ENCODE measurements at places on chromosomes 6 and 20.

- no peak for DNase-seq
Observed at GRCh38 chr6:108673153-108673552, 112.4 kb downstream of the FOXO3 start.

- DNase-seq: no peak
Observed at GRCh38 chr6:105019285-105019684, 62.4 kb downstream of the LIN28B start.

DNA sequence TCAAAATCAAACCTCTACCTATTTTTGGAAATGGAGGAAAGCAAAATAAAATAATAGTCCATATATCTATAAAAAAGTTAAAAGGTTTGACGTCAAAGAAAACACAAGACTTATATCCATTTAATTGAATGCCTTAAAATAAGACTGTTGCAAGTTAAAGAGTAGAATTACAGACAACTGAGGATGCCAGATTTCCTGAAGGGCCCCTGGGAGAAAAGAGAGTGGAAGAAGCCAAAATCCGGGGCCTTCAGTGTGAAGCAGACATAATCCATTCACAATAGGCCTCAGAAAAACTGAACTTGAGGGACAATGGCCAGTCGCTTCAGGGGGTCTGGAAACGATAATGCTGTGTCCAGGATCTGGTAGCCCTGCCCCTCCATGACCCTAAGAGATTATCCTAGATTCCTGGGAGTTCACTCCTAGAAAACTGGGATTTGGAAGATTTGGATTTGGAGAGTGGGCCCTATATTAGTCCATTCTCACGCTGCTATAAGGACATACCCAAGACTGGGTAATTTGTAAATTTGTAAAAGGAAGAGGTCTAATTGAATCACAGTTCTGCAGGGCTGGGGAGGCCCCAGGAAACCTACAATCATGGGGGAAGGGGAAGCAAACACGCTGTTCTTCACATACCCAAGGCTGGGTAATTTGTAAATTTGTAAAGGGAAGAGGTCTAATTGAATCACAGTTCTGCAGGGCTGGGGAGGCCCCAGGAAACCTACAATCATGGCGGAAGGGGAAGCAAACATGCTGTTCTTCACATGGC lies 94.0 kb upstream of the SLC2A12 start:
- DNase-seq: no peak

GRCh38 chr6:155085582-155086257 lies 90.6 kb downstream of the TIAM2 start:
- no peak for DNase-seq

DNA sequence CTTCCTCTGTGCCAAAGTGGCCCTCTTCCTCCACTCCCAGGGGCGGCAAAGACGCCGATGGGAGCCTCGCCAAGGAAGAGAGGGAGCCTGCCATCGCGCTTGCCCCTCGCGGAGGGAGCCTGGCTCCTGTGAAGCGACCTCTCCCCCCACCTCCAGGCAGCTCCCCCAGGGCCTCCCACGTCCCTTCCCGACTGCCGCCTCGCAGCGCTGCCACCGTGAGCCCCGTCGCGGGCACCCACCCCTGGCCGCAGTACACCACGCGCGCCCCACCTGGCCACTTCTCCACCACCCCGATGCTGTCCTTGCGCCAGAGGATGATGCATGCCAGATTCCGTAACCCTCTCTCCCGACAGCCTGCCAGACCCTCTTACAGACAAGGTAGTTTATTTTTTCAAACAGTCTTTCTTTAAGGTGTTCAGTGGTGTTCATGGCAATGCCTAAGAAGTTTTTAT lies 64.9 kb downstream of the FNDC1 start:
- DNase-seq: no peak

GRCh38 chr6:75157336-75157735 lies 48.5 kb downstream of the COL12A1 start:
- no peak for DNase-seq

DNA sequence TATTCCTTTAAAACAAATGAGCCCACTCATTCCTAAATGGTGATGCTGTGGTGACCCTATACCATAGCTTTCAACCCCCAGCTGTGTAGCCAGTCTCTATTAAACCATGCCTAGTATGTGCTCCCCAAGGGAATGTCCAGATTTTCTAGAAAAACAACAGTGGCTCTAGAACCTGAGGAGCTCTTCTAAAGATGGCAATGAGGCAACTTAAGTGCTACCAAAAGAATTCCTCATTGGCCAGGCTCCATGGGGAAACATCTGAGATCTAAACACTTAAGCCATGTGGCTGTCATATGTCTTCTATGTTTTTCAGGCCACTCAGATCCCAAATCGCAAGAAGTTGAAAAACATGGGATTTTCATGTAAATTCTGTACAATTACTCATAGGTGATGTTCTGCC lies 191.0 kb downstream of the TPBG start:
- DNase-seq: peak; percentile 7

DNA sequence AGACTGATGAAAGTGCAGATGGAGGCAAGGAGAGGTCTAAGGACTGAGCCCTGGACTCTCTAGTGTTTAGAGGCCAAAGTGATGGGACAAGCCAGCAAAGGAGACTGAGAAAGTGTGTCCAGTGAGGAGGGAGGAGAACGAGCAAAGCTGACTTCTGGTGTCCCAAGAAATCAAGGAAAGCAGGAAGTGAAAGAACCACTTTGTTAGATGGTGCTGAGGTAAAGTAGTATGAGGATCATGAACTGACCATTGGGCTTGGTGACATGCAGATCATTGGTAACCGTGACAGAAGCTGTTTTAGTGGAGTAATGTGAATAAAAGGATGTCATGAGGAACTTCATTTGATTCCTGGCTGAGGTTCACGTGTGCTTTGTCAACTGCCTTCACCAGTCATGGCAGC lies 108.4 kb downstream of the SLX4IP start:
- no peak for DNase-seq

GRCh38 chr6:2221726-2222274 lies 23.6 kb downstream of the GMDS start:
- no peak for DNase-seq

- DNase-seq: peak; percentile 7
Observed at GRCh38 chr6:167898673-167899311, 72.1 kb downstream of the AFDN start.

Measured in GM04504 (cell line).